ENCODE measurements at places on chromosomes 13 and 19.

DNA sequence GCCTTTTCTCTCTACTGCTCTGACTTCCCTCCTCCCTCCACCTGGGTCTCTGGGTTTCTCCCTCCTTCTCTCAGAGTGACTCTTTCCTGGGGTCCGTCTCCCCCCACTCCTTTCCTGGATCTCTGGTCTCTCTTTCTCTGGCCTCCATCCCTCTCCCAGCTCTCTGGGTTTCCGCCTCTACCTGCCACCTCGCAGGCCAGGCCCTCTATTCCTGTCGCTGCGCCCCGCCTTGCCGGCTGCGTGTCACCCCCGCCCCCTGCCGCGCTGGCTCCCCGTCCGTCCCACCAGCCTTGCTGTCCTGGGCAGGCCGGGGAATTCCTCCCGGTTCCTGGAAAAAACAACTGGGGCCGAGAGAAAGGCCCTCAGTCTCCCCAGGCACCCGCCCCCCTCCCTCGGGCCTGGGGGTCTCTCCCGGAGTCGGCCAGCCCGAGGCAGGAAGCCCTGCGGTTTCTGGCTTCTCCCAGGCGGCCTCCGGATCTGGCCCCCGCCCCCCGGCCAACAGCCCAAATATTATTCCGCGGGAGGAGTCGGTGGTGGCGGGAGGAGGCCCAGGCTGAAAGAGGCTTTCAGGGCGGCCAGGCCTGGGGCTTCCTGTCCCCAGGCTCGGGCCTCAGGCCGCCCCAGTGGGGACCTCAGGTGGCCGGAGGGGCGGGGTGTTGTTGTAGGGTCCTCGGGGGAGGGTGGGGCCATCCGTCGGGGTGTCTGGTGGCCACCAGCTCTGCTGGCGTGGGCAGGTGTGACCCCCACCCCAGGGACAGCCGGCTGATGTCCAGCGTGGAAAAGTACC, 9.3 kb downstream of the IRF2BP1 start:
- DNase-seq: no peak

GRCh38 chr13:86464193-86464592, 665.0 kb upstream of the SLITRK6 start:
- DNase-seq: peak; percentile 16

DNA sequence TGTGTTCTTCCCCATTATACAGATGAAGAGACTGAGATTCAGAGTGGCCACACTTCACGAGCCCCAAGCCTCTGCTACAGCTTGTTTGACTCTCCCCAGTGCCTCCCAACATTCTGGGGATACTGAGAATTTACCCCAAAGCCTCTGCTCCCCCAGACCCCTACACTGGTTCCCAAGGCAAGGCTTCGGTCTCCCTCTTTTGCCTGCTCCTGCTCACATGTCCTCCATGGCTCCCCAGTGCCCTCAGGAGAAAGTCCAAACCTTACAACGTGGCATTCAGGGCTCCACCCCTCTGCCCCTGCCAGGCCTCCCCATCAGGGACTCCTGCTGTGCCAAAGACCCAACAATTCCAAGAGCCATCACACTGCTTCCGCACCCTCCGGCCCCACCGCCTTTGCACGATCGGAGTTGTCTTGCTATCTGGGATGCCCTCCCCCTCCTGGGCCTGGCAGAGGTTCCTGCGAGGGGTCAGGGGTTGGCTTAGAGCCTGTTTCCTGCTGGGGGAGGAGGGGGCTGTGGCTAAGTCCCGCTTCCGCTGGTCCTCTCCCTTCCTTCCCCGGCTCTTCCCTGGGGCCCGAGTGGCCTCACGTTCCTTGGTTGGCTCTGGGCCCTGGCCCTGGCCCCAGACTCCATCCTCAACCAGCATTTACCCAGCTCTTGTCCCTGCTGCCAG, 15.4 kb downstream of the GTPBP3 start:
- no peak for DNase-seq

GRCh38 chr13:111344471-111345191, 24.2 kb downstream of the TEX29 start:
- peak; percentile 17 for DNase-seq

- DNase-seq: no peak
Measured at GRCh38 chr13:51955281-51955771, 55.9 kb downstream of the ATP7B start.

DNA sequence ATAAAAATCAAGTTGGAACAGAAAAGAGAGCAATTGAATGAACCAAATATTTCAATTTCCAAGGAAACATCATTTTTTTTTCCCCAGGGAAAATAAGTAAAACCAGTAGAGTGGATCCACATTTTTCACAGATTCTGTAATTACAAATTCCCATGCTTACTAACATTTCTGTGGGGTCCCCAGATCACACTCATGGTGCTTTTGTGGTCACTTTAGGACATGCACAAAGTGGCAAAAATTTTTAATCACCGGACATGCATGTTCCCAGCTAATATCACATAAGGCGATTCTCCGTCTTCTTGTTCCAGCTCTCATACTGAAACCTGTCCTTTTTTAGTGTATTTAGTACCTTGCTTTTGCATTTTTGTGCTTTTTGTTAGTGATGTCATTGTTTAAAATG, 748.2 kb upstream of the SLITRK1 start:
- DNase-seq: no peak

DNA sequence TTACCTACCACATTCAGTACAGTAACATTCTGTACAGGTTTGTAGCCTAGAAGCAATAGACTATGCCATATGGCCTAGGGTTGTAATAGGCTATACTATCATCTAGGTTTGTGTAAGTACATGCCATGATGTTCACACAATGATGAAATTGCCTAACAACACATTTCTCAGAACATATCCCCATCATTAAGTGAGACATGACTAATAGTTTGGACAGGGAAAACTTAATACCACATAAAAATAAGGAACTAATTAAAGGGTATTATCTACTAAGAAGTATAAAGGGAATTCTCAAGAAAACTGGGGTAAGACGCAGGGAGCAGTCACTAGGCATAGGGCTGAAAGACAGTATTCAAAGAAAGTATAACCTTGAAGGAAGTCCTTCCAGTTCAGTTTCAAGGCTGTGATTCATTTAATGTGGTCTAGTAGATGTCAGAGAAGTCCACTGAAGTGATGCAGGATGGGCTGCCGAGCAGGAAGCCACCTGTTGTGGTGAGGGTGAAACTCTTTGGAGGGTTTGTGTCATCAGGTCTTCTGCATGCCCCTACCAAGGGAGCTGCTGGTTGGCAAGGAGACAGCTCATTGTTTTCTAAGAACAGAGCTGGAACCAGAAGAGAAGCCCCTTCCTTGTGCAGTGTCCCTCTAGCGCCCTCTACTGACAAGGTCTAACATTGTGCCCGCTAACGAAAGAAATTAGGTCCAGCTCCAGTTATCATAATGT, 122.9 kb downstream of the OLFM4 start:
- peak; percentile 66 for DNase-seq

DNA sequence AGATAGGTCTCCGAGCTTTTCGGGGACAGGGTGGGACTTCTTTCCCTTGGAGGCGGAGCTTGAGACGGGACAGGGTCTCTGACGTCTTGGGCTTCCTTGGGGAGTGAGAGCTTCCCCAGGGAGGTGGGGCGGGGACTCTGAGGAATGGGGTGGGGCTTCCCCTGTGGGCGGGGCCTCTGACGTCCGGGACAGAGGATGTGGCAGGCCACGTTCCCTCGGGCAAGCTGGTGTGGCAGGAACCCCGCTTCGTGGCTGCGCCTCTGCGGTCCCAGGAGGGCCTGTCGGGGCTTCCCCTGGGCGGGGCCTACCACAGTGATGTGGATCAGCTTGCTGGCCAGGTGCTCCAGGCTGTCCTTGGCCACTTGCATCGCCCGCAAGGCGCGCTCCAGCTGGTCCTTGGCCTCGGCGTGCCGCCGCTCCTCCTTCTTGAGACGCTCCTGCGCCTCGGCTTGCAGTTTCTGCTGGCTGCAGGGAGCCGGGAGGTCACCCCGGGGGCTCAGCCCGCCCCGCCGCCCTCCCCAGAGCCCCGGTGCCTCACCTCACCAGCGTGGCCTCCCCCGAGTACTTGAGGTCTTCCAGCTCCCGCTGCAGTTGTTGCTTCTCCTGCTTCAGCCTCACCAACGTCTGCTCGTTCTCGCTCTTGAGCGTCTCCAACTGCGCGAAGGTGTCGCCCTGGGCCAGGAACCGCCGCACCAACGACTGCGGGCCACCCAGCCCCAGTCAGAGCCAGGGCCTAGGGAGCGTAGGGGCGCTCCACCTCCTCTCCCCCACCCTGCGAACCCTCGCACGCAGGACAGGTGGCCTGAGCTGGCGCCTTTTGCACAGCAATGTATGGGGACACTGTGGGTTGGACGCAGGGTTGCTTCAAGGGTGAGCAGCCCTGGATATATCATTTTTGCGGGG, 3.3 kb upstream of the RGL3 start:
- peak; percentile 38 for DNase-seq

- DNase-seq: no peak
Measured at GRCh38 chr19:30085394-30085793, 143.4 kb downstream of the URI1 start.

- no peak for DNase-seq
Measured at GRCh38 chr13:20988909-20989655, 72.3 kb downstream of the LATS2 start.

DNA sequence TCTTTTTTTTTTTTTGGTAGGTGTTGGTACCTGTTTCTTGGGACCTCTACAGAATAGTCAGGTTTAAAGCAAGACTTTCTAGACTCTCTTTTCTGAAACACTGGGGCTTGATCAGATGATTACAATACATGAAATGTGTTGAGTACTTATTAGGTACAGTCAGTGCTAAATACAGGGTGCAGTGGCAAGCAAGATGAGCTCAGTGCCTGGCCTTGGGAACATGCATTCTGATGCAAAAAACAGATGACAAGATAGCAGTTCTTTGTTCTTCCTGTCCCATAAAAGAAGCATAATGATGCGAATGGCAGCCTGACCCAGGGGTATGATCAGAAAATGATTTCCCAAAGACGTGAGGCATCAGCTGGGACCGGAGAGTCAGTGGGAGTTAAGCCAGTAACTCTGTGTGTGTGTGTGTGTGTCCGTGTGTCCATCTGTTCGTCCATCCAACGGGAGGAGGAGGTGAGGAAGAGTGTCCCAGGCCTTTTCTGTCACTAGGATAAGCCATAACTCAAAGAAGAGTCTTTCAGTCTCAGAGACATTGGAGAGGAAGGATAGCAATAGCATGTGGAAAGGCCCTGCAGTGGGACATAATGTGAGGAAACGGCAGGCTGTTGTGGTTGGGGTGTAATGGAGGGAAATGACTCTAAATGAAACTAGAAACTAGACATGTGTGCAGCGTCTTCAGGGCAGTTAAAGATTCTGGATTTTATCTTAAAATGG, 32.2 kb downstream of the SLAIN1 start:
- DNase-seq: peak; percentile 26

DNA sequence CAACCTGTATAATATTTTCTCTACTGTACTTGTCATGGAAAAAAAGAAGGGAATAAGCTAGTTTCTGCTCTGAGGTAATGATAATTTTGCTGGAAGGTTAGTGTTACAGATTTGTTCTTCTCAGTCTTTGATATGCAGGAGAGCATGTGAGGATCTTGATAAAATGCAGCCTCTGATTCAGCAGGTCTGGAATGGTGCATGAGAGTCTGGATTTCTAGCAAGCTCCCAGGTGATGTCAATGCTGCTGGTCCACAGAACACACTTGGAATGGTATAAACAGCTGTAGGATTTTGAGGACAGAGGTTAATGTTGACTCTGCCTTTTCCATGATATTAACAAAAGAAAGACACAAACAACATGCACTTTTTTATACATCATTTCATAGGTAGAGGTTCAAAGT, 173.6 kb downstream of the NDFIP2 start:
- no peak for DNase-seq

DNA sequence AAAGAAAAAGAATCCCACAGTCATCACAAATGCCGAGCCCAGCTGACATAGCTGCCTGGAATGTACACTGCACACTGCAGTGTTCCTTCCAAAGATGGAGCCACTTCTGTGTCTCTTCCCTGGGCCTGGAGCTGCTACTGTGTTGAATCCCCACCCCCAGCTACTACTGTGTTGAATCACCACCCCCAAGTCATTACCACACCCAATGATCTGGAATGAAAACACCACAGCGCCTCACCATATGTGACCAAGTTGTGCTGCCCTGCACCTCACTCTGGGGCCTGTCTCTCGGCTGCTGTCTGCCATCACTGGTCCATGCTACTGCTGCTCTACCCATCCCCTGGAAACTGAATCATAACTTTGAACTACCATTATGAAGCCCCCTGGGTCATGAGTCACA, 861.2 kb downstream of the UQCRFS1 start:
- DNase-seq: no peak

DNA sequence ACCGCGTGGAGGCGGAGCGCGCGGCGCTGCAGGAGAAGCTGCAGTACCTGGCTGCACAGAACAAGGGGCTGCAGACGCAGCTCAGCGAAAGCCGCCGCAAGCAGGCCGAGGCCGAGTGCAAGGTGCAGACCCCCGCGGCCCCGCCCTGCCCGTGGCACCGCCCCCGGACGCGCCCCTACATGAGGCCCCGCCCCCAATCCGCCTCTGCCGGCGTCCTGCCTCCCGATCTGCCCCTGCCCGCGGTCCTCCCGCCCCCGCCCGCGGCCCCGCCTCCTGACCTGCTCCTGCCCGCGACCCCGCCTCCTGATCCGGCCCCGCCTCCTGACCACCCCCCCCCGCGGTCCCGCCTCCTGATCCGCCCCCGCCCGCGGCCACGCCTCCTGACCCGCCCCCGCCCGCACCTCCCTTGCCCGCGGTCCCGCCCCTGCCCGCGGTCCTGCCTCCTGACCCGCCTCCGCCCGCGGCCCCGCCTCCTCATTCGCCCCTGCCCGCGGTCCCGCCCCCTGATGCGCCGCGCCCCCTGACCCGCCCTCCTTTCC, 11.7 kb downstream of the PRR36 start:
- peak; percentile 59 for DNase-seq

GRCh38 chr19:29422486-29423085, 103.2 kb upstream of the VSTM2B start:
- DNase-seq: no peak

All from HAP-1 (cell line).